ENCODE measurements at places on chromosomes 7 and 10. TPM values are rescaled to one million over a fixed set of nuclear protein-coding genes. Genes with fewer than 3 reads are reported as not detected.

AKR1C4 gene
- total RNA-seq, result 0.13 TPM

CASTOR2 gene
- total RNA-seq, result 3.6 TPM

PDE6C gene
- total RNA-seq, result not detected

GRM3 gene
- not detected for total RNA-seq

CTAGE8 gene
- total RNA-seq, result not detected

EVX1 gene
- total RNA-seq, result 0.18 TPM

DKK1 gene
- 408 TPM for total RNA-seq

ZNF316 gene
- total RNA-seq, result 12.0 TPM

DOCK4 gene
- 7.0 TPM for total RNA-seq

RBM48 gene
- 6.1 TPM for total RNA-seq

TMEM225B gene
- 0.92 TPM for total RNA-seq

LRMDA gene
- total RNA-seq, result 4.7 TPM

BAMBI gene
- 9.7 TPM for total RNA-seq

POLR2J2 gene
- total RNA-seq, result 0.46 TPM

ITPRIP gene
- 56.4 TPM for total RNA-seq

NUTM2E gene
- 0.43 TPM for total RNA-seq

TUBB8 gene
- total RNA-seq, result 0.05 TPM

CWF19L1 gene
- 24.1 TPM for total RNA-seq

GSAP gene
- total RNA-seq, result 3.1 TPM

CPN1 gene
- total RNA-seq, result 0.34 TPM

APBB1IP gene
- total RNA-seq, result 5.2 TPM

HKDC1 gene
- 8.9 TPM for total RNA-seq

DDC gene
- 1.1 TPM for total RNA-seq

HECW1 gene
- total RNA-seq, result 15.3 TPM

ANKRD61 gene
- 0.72 TPM for total RNA-seq

ETV1 gene
- 2.1 TPM for total RNA-seq

SGCE gene
- total RNA-seq, result 49.1 TPM

Data from A549 treated with AZD2906 at 1 μM for 4 hours (cell line).